ENCODE measurements at places on chromosomes 11 and 22. TPM values are rescaled to one million over a fixed set of nuclear protein-coding genes. Genes with fewer than 3 reads are reported as not detected.

GRCh38 chr11:61947486-61948210, 2.5 kb upstream of the BEST1 start:
- peak; percentile 61 for DNase-seq

- DNase-seq: no peak
Observed at GRCh38 chr22:19056951-19057401, 65.2 kb downstream of the DGCR2 start.

GRCh38 chr11:77865805-77866204, 44.9 kb downstream of the AAMDC start:
- peak; percentile 46 for DNase-seq

- DNase-seq: no peak
Observed at GRCh38 chr11:70226967-70227366, 23.9 kb downstream of the FADD start.

GRCh38 chr22:35719212-35719875, 1.7 kb downstream of the APOL5 start:
- DNase-seq: no peak

- DNase-seq: no peak
Observed at GRCh38 chr11:127182586-127183203, 182.1 kb upstream of the KIRREL3 start.

DNA sequence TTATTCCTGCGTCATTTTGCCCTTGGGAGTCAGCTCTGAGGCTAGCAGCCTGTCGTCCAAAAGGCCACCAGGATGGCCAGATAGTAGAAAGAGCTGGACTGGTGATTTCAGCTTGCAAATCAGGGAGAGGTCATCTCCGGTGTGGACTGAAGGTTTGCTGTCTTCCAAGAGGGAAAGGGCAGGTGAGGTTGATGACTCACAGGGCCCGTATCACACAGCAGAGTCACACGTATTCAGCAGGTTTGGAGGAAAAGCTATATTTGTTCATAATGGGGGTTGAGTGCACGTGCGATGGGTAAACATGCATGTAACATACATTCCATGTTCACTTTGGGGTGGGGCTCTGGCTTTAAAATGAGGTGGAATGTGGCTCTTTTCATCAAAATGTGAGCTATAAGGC, 25.6 kb downstream of the MRPL21 start:
- DNase-seq: no peak

GRCh38 chr11:103904324-103904667, 132.1 kb upstream of the DDI1 start:
- DNase-seq: no peak

- DNase-seq: peak; percentile 47
Observed at GRCh38 chr11:125433454-125434121, 62.5 kb downstream of the FEZ1 start.

DNA sequence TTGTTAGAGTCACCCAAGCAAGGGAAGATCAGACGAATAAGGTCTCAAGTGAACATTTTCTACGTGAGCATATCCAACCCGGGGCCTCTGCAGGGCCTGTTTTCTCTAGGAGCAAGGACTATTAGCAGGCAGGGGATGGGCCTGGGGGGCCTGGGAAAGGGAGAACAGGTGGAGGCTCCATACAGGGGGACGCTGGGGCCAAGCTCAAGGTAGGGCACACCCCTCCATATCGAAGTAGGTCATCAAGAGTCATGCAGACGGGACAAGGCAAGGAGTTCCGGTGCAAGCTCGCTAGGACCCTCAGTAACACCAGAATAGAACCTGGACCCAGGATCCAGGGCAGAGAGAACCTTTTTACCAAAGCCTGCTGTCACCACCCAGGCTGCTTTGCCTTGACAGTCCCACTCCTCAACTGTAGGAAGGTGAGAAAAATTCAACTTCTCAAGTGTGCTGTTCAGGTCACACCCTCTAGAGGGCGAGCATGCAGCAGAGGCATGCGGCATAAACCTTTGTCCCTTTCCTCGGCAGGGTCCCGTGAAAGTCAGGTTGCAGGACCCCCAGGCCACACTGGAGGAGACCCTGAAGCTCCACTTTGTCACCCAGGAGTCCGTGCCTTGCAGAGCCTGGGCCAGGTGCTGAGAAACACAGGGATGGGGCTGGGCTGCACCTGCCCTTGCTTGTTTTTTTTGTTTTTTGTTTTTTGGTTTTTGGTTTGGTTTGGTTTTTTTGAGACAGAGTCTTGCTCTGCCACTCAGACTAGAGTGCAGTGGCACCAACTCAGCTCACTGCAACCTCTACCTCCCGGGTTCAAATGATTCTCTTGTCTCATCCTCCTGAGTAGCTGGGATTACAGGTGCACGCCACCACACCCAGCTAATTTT, 8.6 kb upstream of the APOBEC3B start:
- DNase-seq: peak; percentile 6

DNA sequence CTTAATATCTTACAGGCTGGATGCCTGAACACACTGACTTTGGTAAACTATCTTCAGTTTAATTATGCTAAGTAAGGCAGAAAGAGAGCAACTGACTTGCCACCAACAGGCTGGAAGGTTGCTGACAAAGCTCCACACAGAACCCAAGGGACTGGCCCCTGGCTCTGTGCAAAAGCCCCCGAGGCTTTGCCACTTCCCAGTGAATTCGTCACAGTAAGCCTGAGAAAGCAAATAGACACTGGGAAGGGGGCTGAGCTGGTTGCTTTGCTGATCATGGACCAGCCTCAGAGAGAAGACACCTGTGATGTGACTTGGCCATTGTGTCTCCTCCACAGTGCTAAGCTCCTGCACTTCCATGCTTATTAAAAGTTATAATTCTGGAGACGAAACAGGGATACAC, 91.7 kb downstream of the BLID start:
- no peak for DNase-seq

- DNase-seq: no peak
Observed at GRCh38 chr11:30312243-30312642, 10.7 kb upstream of the ARL14EP start.

- peak; percentile 74 for DNase-seq
Observed at GRCh38 chr22:37661160-37661924, 2.8 kb downstream of the PDXP start.

DNA sequence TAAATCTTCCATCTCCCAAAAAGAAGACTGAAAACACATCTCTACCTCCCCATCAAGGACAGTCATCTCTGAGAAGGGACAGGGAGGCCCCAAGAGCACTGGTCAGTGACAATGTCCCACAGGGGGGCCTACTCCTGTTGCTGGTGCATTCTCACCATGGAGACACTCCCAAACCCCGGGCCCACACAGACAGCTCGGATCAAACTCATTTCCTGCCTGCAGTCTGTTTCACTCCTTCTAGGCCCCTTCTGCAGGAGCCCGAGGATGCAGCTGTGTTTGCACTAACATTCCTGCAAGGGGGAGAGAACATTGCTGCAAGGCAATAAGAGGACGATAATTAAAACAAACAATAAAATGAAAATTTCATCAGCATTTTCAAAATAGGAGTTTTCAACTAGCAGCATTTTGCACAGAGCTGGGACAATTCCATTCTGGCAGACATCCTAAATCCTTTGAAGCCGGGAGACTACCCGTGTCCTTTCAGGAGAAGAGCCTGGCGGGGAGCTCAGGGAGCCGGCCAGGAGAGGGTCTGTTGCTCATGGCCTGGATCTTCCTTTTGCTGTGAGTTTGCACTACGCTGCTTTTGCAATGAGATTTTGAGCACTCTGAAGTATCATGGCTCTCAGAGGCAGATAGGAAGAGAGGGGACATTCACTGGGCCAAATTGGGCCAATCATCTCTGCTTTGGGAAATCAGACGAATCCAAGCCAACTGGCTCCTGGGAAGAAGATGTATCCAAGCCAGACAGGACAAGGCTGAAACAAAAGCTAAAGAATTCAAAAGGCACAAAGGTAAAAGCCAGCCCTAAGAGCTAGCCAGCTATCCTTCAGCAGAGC, 33.2 kb downstream of the SPATA19 start:
- no peak for DNase-seq

DNA sequence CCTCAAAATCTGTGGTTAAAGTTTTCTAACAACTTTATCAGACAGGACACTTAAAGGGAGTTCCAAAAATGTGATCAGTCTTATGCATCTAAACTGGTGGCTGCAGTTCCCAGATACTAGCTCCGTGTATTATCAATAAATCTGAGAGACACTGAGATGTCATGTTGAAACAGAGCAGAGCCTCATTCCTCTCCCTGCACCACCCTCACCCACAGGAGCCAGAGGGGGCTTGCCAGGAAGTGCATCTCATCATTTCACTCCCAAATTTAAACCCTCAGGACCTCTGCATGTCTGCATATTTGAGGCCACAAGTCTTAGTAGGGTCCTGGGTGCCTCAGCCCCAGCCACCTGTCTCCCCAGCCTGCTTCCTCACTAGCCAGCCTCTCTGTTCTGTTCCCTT, 167.4 kb upstream of the NTM start:
- DNase-seq: no peak

- peak; percentile 63 for DNase-seq
Observed at GRCh38 chr11:12456651-12457579, 79.5 kb downstream of the PARVA start.

GRCh38 chr11:122717264-122717867, 61.8 kb downstream of the UBASH3B start:
- no peak for DNase-seq

GRCh38 chr11:129395432-129395831, 19.8 kb downstream of the BARX2 start:
- no peak for DNase-seq

DNA sequence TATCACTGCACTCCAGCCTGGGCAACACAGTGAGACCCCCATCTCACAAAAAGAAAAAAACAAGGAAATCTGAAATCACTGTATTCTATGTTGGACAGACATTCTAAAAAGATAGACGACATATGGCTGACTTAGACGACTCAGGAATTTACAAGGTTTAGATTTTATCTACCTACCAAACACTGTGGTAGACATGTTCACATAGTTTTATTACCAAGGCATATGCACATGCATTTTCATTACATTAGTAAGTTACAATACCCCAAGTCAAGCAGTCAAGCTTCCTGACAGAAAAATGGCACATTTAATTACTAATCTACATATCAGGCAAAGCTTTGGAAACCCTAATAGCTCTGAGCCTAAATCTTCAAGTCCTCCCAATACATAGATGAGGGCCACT, 262.2 kb downstream of the TTC28 start:
- DNase-seq: no peak

DNA sequence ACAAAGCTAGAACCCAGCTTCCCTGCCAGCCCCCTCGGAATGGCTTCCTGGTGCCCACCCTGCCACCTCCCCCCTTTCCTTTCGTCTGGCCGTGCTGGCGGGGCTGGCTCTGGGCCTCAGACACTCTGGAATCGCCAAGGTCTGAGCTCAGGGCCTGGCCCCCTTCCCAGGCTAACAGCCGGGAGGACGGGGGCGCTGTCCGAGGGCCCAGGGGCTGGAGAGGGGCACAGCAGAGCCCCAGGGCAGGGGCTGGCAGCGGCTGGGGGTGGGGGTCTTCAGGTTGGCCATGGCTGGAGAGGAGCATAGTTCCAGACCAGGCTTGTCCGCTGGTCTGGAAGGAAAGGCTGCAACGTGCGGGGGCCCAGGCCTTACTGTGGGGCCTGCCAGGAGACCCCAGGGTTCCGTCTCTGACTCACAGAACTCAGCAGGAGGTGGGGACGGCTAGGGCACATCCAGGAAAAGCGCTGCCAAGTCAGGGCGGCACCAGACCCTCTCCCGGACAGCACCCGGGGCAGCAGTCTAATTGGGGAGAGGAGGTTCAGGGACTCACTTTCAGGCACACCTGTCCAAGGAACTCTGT, 861 bp upstream of the LTBP3 start:
- peak; percentile 50 for DNase-seq

GRCh38 chr22:29139965-29140782, 65.5 kb upstream of the EMID1 start:
- DNase-seq: no peak

GRCh38 chr11:59560702-59561473, 49.5 kb downstream of the OR4D9 start:
- peak; percentile 72 for DNase-seq

- no peak for DNase-seq
Observed at GRCh38 chr11:128616161-128616560, 28.8 kb upstream of the ETS1 start.

- DNase-seq: no peak
Observed at GRCh38 chr11:128244871-128245270, 342.5 kb downstream of the ETS1 start.

DNA sequence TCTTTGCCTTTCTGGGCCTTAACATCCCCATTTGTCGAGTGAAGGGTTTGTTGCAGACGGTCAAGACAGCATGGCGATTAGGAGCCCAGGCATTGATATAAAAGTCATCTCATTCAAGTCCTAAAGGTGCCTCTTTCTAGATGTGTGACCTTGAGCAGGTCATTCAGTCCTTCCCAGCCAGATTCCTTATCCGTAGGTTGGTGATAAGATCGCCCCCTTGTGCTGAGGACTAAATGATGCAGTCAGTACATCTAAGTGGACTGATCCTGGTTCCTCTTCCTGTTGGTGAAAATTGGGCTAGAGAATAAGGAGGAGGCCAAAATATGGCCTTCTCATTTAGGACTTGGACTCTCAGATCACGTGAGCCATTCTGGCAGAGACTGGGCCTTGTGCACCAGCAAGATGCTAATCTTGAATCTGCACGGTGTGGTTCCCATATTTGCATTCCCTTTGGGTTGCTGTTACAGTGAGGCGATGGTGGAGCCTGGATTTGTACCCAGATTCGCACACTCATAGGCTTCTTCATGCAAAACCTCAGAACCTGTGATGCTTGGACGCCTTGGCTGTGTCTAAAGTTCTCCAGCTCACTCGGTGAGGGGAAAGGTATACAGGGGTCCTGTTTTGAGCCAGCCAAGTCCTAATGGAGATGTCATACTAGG, 156.8 kb downstream of the MYO18B start:
- DNase-seq: no peak

DNA sequence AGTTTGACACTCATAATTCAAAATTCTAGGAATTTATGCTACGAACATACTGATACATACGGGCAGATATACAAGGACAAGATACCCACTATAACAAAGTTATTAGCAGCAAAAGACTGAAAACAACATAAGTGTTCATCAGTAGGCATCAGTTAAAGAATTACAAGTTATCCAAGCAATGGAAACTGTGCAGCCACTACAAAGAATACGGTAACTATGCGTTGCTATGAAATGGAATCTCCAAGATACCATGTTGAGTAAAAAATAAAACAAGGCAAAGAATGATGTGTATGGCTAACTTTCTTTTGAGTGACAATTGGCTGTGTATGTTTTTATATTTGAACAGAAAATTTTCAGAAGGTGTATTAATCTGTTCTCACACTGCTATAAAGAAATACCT, 151.7 kb downstream of the ADAMTS15 start:
- DNase-seq: no peak

- no peak for DNase-seq
Observed at GRCh38 chr22:24407278-24407665, 20.1 kb upstream of the ADORA2A start.

The CYTH4 gene
- total RNA-seq: not detected

The MRGPRX4 gene
- not detected for total RNA-seq

The MMP8 gene
- not detected for total RNA-seq

The OR51A4 gene
- not detected for total RNA-seq

The OLFML1 gene
- total RNA-seq: not detected

The TMPRSS4 gene
- total RNA-seq: not detected

The PKDREJ gene
- total RNA-seq: not detected

The HOATZ gene
- 0.43 TPM for total RNA-seq

The GNG3 gene
- total RNA-seq: 0.46 TPM

The SAA1 gene
- total RNA-seq: 0.43 TPM

The OR10A2 gene
- total RNA-seq: not detected

The ZDHHC5 gene
- 89.8 TPM for total RNA-seq

The DKK3 gene
- total RNA-seq: 328 TPM

The ADM gene
- total RNA-seq: 78.7 TPM

The ALX4 gene
- not detected for total RNA-seq

The FAM111A gene
- total RNA-seq: 11.1 TPM

The DRD4 gene
- 12.0 TPM for total RNA-seq
